SJSA1 (cell line): ENCODE measurements at places on chromosomes 3 and 15. TPM values are rescaled to one million over a fixed set of nuclear protein-coding genes. Genes with fewer than 3 reads are reported as not detected.

Gene PYDC2
- total RNA-seq = not detected in 2 replicates

GRCh38 chr3:48428572-48429316, 1.1 kb downstream of the PLXNB1 start:
- H3K4me1 ChIP-seq = peaks cover 8% of the 10 kb centered on the region
- peak overlapping the region; percentile 79 for H3K4me3 ChIP-seq
- H3K27me3 ChIP-seq = 0 out of 2 replicates have a peak, but pooled peaks cover 2% of the 10 kb centered on the region
- peaks cover 4% of the 10 kb centered on the region for H3K36me3 ChIP-seq
- H3K27ac ChIP-seq = no peak overlapping the region

DNA sequence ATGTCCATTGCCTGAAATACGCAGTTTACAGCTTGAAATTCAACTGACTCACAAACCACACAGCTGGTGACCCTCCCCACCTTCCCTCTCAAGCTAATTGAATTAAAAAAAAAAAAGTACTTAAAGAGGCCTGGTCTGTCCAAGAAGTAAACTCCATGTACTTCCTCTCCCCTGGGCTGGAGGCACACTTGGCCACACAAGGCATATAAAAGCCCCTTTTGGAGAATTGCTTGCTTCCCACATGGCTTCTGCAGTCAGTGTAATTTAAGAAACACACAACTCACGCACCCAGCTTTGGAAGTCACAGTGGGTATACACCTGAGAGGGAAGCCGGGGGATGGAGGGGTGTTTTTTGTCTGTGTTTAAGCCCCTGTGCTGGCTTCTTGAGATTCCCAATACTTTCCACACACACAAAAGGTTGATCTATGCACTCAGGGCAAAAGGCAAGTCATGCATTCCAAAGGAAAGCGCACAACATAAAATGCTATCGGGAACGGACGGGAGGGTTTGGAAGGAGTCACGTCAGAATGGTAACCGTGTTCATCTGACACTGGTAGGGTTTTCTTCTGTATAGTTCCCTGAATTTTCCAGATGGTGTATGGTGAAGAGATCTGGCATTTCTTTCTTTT, 106.6 kb upstream of the ALDH1A3 start:
- H3K4me1 ChIP-seq = peaks cover 34% of the 10 kb centered on the region
- no peak for DNase-seq
- no peak overlapping the region for H3K4me3 ChIP-seq
- H3K36me3 ChIP-seq = no peaks in the 10 kb centered on the region
- peak overlapping the region; percentile 25 for H3K27ac ChIP-seq

DNA sequence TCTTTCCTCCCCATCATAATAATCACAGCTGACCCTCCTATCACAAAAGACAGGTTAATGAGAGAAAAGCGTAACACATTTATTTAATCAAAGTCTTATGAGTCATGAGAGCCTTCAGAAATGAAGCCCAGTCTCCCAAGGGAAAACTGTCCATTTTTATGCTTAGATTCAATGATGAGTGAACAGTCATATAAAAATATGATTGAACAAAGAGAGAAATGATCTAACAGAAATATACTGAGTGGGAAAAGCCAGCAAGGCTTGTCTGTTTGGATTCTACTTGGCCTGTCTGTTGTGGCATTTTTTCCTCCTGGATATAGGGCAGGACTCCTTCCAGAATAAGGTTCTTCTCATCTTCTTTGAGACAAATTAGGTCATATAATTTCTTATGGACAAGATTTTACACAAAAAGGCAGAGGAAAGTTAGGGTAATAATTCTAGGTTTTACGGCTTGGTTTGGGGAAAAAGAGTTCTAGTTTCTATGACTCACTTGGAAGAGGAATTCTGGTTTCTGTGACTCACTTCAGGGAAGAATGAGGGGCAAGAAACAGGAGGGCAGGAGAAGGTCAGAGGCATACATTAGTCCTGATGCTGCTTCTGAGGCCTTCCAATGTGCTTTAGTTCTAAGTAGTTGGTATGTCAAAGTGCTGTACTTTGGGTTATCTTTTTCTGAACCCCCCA, 534.2 kb downstream of the ZIC1 start:
- no peaks in the 10 kb centered on the region for H3K27me3 ChIP-seq
- peak; percentile 62 for DNase-seq
- H3K36me3 ChIP-seq = no peaks in the 10 kb centered on the region
- H3K4me1 ChIP-seq = peaks cover 45% of the 10 kb centered on the region

- no peak overlapping the region for H3K4me3 ChIP-seq
- no peaks in the 10 kb centered on the region for H3K36me3 ChIP-seq
- no peak overlapping the region for H3K27ac ChIP-seq
- H3K4me1 ChIP-seq = no peaks in the 10 kb centered on the region
- no peak for DNase-seq
Observed at GRCh38 chr3:169342652-169343505, 320.6 kb downstream of the MECOM start.

DNA sequence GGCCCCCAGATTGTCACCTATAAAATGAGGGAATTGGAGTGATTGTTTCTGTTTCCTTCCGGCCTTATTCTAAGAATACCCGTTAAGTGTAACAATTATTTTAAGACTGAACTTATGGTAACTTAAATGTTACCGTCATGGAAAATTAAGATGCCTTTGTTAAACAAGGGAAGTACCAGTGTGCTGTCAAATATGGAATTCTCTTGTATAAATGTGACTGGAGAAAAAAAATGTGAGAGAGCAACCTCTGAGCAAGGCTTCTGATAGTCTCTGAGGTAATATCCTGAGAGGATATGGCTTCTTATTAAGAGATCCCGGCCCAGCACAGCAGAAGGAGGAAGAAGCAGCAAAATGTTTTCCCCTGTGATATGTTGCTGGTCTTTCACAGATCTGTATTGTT, 480.7 kb upstream of the ADAMTS9 start:
- H3K27me3 ChIP-seq = no peaks in the 10 kb centered on the region
- no peak for DNase-seq
- H3K27ac ChIP-seq = no peak overlapping the region
- H3K4me3 ChIP-seq = no peak overlapping the region
- H3K4me1 ChIP-seq = no peaks in the 10 kb centered on the region
- H3K36me3 ChIP-seq = no peaks in the 10 kb centered on the region

DNA sequence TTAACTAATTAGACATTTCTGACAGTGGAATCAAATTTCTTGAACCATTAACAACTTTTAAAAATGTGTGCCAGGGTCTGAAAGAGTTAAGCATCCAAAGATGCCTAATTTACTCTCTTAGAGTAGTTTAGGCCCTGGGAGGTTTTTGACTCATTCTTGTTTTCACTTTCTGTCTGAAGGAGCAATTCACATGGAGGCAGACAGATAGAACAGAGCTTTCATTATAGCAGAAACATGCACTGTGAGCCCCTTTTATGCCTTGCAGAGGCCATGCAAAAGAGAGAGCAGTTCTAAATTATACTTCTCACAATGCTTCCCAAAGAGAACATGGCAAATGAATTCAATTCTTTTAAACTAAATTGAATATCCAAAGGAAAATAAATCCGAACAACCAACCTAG, 554.8 kb downstream of the MFSD1 start:
- no peaks in the 10 kb centered on the region for H3K4me1 ChIP-seq
- no peaks in the 10 kb centered on the region for H3K36me3 ChIP-seq
- DNase-seq = no peak
- H3K4me3 ChIP-seq = no peak overlapping the region

DNA sequence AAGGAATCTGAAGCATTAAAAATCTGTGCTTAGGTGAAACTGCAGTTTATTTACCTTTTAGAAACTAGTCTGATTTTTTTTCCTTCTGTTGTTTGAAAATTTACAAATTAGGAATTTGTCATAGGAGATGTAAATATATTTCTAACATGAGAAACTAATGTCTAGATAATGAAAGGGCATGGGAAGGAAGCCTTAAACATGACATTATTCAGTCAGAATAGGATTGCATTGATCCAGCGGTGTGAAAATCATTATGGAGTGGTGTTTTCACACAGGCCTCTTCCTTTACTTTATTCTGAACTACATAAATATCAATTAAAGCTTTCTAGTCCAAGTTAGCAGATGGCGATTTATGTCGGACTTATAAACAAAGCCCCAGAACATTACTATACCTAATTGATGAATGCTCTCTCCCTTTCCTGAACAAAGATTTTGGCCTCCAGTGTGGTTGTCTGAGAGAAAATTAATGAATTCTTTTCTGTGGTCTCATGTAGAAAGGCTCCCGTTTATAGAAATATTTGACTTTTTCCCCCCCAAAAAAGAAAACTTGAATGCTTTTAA, 37.9 kb downstream of the FNDC3B start:
- peaks cover 32% of the 10 kb centered on the region for H3K36me3 ChIP-seq
- no peak overlapping the region for H3K4me3 ChIP-seq
- no peak for DNase-seq
- no peak overlapping the region for H3K27ac ChIP-seq
- peaks cover 8% of the 10 kb centered on the region for H3K4me1 ChIP-seq
- H3K27me3 ChIP-seq = no peaks in the 10 kb centered on the region
